ENCODE measurements at places on chromosomes 13 and 19. TPM values are rescaled to one million over a fixed set of nuclear protein-coding genes. Genes with fewer than 3 reads are reported as not detected.
A peak's percentile ranks its signal among the peaks of the same experiment; 100 is the strongest.

The KLK12 gene
- total RNA-seq = not detected

DNA sequence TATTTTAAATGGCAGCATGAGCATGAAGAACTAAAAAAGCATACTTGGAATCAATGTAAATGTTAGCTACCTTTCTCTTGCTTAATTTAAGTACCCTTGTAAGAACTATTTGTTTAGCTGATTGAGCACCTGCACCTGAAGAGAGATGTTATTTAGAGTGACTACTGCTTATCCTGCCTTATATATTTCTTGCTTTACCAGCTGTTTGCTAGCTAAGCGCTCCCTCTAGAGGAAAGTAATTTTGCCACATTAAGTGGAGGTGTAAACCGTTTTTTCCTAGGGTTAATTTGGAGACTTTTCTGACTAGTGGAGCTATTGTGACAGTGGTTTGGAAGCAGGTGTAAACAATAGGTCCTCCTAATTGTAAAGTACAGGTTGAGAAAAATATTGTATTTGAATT, 19.4 kb upstream of the PSG2 start:
- H3K4me1 ChIP-seq = no peaks in the 10 kb centered on the region
- no peak overlapping the region for H3K27ac ChIP-seq
- H3K27me3 ChIP-seq = peaks cover 1% of the 10 kb centered on the region
- DNase-seq = no peak

The ICAM3 gene
- 122 TPM for total RNA-seq

The CDKN2D gene
- total RNA-seq = 28.1 TPM

The FAM32A gene
- 70.3 TPM for total RNA-seq

DNA sequence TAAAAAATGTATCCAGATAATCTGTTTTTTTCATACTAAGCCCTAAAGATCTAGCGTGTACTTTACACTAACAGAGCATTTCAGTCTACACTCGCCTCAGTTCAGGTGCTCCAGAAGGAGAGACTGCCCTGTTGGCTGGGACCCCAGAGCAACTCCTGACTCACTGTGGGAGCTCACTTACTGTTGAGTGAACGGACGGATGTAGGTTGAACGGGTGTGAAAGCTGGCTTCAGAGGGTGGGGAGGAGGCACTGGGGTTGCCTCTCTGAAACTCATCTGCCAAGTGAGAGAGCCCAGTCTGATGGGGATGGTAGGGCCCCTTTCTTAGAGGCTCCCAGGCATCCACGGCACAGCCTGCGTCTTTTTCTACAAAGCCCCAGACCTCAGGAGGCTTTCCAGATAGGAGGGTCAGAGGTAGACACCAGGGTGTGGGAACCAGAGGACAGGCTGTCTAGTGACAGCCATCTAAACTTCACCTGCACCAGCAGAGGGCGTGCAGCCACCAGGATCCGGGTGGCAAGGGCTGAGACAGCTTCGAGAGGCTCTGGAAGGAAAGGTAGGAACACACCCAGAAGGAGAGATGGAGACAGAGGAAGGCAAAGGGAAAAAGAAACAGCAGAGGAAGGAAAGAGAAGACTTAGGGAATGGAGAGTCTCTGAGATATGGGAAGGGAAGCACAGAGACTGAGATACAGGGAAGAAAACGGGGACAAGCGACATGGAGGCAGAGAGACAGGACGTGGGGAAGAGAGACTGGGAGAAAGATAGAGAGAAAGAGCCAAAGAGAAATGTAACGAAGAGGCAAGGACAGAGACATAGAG, 3.7 kb downstream of the KASH5 start:
- H3K36me3 ChIP-seq = no peaks in the 10 kb centered on the region
- no peak overlapping the region for H3K27ac ChIP-seq
- no peak overlapping the region for H3K4me3 ChIP-seq
- H3K4me1 ChIP-seq = peaks cover 15% of the 10 kb centered on the region

The C19orf18 gene
- 2.9 TPM for total RNA-seq

The ELAVL1 gene
- total RNA-seq = 55.1 TPM

- no peak overlapping the region for H3K27ac ChIP-seq
- no peaks in the 10 kb centered on the region for H3K4me1 ChIP-seq
- DNase-seq = no peak
- peaks cover 58% of the 10 kb centered on the region for H3K27me3 ChIP-seq
Measured at GRCh38 chr19:5434351-5434917, 20.8 kb upstream of the ZNRF4 start.

- no peak overlapping the region for H3K27ac ChIP-seq
- H3K4me1 ChIP-seq = no peaks in the 10 kb centered on the region
- H3K36me3 ChIP-seq = no peaks in the 10 kb centered on the region
- no peak overlapping the region for H3K4me3 ChIP-seq
- peaks cover 13% of the 10 kb centered on the region for H3K27me3 ChIP-seq
Measured at GRCh38 chr13:34864671-34865070, 77.4 kb upstream of the NBEA start.

The NCCRP1 gene
- not detected for total RNA-seq

The CEACAM7 gene
- total RNA-seq = not detected

The CAMSAP3 gene
- total RNA-seq = 2.2 TPM

GRCh38 chr19:55407800-55408532, 378 bp upstream of the UBE2S start:
- peaks cover 14% of the 10 kb centered on the region for H3K36me3 ChIP-seq
- peaks cover 29% of the 10 kb centered on the region for H3K4me1 ChIP-seq
- peak overlapping the region; percentile 99 for H3K27ac ChIP-seq
- H3K4me3 ChIP-seq = peak overlapping the region; percentile 92
- DNase-seq = peak; percentile 94

DNA sequence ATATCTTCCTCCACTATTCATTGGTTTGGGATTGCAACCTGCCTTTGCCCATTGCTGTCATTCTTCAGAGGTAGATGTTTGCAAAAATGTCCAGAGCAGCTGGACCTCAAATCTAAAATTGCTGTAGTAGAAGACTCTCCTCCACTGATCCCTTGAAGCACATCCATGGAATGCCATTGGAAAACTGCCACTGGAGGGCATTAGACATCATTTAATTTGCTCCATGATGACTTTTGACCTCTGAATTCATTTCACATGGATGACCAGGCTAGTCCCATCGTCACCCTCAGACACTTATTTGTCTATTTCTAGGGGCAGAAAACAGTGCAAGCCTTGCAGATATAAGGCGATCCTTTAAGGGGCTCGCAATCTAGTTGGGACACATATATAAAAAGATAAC, 33.9 kb upstream of the FLT1 start:
- peaks cover 40% of the 10 kb centered on the region for H3K27me3 ChIP-seq
- no peaks in the 10 kb centered on the region for H3K36me3 ChIP-seq
- peaks cover 9% of the 10 kb centered on the region for H3K4me1 ChIP-seq
- no peak overlapping the region for H3K27ac ChIP-seq
- DNase-seq = no peak

The URAD gene
- total RNA-seq = not detected

The C5AR2 gene
- total RNA-seq = 0.30 TPM

The CD37 gene
- total RNA-seq = 328 TPM

The PGLYRP2 gene
- 0.70 TPM for total RNA-seq

- H3K27ac ChIP-seq = no peak overlapping the region
- no peak overlapping the region for H3K4me3 ChIP-seq
- H3K27me3 ChIP-seq = no peaks in the 10 kb centered on the region
- DNase-seq = no peak
- peaks cover 3% of the 10 kb centered on the region for H3K4me1 ChIP-seq
- H3K36me3 ChIP-seq = no peaks in the 10 kb centered on the region
Measured at GRCh38 chr13:110516500-110516899, 45.0 kb downstream of the RAB20 start.

DNA sequence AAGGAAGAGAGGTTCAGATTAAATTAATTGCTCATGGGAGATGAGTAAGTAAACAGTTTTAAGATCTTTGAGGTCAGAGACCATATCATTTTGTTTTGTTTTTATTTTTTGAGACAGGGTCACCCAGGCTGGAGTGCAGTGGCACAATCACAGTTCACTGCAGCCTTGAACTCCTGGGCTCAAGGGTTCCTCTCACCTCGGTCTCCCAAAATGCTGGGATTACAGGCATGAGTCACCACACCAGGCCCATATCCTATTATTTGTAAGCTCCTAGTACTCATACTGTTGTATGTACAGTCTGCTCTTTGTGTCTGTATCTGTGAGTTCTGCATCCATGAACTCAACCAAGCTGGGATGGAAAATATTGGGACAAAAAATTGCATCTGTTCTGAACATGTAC, 6.0 kb upstream of the RASL11A start:
- H3K27ac ChIP-seq = peak overlapping the region; percentile 83
- no peak overlapping the region for H3K4me3 ChIP-seq
- H3K27me3 ChIP-seq = no peaks in the 10 kb centered on the region
- no peak for DNase-seq

The ZNF490 gene
- total RNA-seq = 15.4 TPM

The ZNF177 gene
- total RNA-seq = 4.6 TPM

GRCh38 chr13:40496035-40496810, 170.2 kb downstream of the FOXO1 start:
- no peak for DNase-seq
- H3K27me3 ChIP-seq = no peaks in the 10 kb centered on the region
- H3K27ac ChIP-seq = peak overlapping the region; percentile 94
- H3K36me3 ChIP-seq = no peaks in the 10 kb centered on the region

DNA sequence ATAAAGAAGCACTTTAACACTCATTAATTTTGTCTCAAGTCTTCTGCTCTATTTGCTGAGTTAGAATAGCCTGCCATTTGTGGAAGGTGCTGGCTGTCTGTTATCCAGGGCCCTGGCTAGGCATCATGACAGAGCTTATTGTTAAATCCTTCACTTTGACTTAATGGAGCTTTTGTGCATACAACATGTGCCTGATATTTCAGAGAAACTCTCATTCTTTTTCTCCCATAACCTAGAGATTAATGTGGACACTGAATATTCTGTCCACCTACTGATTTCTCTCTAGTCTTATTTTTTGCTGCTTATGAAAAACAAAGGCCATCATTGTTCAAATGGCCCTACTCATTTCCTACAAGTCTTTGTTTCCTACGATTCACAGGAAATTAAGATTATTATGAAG, 383.1 kb upstream of the HTR2A start:
- H3K4me1 ChIP-seq = no peaks in the 10 kb centered on the region
- no peak overlapping the region for H3K27ac ChIP-seq
- no peak overlapping the region for H3K4me3 ChIP-seq

DNA sequence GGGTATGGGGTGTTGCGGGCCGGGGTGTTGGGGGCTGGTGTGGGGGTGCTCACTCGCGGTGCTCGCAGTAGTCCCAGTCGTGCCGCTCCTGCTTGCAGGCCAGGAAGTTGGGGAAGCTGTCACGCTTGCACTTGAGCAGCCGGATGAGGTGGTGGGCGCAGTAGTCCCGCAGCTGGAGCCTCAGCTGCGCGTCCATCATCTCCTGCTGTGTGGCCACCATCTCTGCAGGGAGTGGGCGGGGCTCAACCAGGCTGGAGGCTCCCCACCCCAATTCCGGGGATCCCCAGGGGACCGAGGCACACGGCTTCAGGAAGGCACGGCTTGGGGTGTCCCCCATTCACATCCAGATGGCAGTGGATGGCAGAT, 5.2 kb downstream of the NDUFB7 start:
- DNase-seq = no peak
- no peaks in the 10 kb centered on the region for H3K36me3 ChIP-seq
- no peaks in the 10 kb centered on the region for H3K27me3 ChIP-seq
- H3K27ac ChIP-seq = peak overlapping the region; percentile 73

The TMEM59L gene
- not detected for total RNA-seq

The IQCN gene
- total RNA-seq = 7.4 TPM

DNA sequence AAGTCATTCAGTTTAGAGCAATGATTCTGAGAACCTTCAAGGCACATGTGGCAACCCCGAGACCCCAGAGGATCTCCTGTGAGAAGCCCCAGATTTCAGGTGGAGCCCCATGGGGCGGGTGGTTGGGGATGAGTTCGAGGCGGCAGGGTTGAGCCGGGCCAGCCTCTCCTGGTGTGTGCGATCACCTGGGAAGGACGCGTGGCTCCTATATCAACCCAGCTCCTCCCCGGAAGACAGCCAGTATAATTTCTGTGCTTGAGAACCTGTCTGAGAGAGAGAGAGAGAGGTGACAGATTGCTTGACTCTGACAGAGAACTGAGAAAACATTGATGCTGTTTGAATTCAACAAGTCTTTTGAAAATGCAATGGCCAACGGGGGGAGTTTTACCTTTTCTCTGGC, 89.0 kb downstream of the TEX29 start:
- no peak overlapping the region for H3K27ac ChIP-seq
- DNase-seq = no peak
- no peaks in the 10 kb centered on the region for H3K36me3 ChIP-seq
- no peaks in the 10 kb centered on the region for H3K4me1 ChIP-seq
- peaks cover 16% of the 10 kb centered on the region for H3K27me3 ChIP-seq
- no peak overlapping the region for H3K4me3 ChIP-seq

- H3K4me1 ChIP-seq = peaks cover 2% of the 10 kb centered on the region
- no peaks in the 10 kb centered on the region for H3K36me3 ChIP-seq
- H3K27me3 ChIP-seq = no peaks in the 10 kb centered on the region
Measured at GRCh38 chr19:14394167-14394566, 12.9 kb downstream of the ADGRE5 start.

GRCh38 chr19:6534451-6535093, 3.7 kb downstream of the TNFSF9 start:
- H3K4me3 ChIP-seq = no peak overlapping the region
- H3K27me3 ChIP-seq = peaks cover 36% of the 10 kb centered on the region
- H3K27ac ChIP-seq = no peak overlapping the region
- no peak for DNase-seq

DNA sequence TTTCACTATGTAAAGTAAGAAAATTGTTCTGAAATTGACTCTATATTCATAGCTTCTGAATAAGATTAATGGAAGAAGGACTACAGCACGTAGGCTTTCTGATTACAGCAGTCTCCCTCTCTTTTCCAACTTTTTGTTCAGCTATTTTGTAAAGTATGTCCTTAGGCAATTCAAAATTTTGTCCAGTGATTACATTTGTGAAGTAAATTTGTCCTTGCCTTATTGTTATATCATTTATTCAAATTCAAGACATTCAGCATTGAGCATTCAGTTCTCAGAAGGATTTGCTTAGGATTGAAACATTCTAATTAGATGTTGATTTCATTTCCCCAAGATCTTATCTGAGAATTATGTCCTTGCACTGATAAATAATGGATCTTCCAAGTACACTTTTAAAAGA, 76.6 kb downstream of the WDFY2 start:
- H3K27me3 ChIP-seq = no peaks in the 10 kb centered on the region
- peaks cover 19% of the 10 kb centered on the region for H3K36me3 ChIP-seq
- DNase-seq = no peak
- no peak overlapping the region for H3K27ac ChIP-seq
- H3K4me1 ChIP-seq = peaks cover 30% of the 10 kb centered on the region

The PROSER3 gene
- 42.0 TPM for total RNA-seq

GRCh38 chr13:39318161-39318560, 279.9 kb downstream of the NHLRC3 start:
- no peaks in the 10 kb centered on the region for H3K36me3 ChIP-seq
- H3K27me3 ChIP-seq = peaks cover 4% of the 10 kb centered on the region
- no peak overlapping the region for H3K27ac ChIP-seq
- DNase-seq = no peak
- H3K4me3 ChIP-seq = no peak overlapping the region
